RPMI7951 (cell line): ENCODE measurements at places on chromosomes 4 and X. TPM values are rescaled to one million over a fixed set of nuclear protein-coding genes. Genes with fewer than 3 reads are reported as not detected.

DNA sequence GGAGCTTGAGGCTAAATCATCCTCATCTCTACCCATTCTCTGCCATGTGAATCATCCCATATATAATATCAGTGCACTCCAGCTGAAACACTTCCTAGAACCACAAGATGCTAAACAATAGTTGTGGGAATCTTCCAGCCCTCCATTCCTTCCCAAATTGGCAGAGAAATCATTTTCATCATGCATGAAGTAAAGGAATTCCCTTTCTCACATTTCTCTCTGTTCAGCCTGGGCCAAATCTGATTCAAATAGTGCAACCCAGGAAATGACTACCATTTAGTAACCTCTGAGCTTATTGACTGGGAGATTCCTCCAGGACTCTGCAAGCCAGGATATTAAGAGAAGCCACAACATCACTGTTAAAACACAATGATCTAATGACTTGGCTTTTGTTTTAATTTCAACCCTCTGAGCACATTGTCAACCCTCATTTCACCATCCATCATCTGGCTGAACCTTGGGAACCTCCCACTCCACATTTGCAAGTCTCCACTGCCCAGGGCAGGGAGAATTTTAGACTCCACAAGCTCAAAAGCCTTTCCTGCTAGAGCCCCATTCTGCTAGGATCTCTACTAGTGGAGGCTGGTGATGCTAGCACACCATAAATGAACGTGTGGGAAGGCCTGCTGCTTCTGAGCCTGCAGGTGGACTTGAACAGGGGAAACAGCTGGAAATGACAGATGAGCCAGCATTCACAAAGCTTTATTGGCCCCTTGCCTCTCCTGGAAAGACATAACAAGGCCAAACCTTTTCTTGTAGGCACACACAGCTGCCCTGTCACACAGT is 133.9 kb downstream of the TET2 start:
- peak; percentile 77 for DNase-seq

DNA sequence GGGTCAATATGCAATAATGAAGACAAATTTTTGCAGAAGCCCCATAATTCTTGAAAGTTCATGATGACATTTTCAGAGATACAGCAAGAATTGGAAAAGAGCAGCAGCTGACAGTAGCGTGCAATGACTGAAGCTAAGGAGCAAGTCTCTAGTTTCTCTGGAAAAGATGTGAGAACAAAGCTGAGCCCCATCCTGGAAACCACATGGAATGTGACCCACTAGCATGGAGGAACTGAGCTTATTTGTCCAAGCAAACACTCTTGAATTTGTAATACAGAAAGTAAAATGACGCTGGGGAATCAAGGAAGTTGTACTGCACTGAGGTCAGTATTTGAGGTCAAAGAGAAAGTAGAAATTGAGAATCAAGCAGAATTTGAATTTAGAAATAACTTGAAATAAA is 1447.2 kb downstream of the FSTL5 start:
- no peak for DNase-seq

DNA sequence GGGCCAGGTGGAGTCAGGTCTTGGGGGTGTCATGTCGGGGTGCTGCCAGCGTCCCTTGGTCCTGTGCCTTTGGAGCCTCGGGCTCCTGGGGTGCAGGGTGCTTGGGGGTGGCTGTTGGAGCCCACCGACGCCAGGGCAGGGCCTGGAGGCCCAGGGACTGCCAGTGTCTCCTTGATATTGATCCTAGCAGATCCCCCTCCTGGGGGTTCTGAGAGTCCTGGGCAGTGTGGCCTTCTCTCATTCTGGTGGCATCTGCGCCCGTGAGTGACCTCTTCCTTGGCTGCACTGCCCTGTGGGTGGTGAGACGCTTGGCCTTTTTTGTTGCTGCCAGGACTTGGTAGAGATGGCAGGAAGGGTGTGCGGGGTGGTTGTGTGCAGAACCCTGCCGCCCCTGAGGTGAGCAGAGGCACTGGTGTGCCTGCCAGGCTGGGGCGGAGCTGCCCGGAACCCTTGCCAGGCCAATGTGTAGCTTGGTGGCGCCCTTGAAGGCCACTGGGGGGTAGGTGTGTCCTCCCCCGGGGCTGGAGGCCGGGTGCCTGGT is 7.0 kb downstream of the NAT8L start:
- DNase-seq: no peak

DNA sequence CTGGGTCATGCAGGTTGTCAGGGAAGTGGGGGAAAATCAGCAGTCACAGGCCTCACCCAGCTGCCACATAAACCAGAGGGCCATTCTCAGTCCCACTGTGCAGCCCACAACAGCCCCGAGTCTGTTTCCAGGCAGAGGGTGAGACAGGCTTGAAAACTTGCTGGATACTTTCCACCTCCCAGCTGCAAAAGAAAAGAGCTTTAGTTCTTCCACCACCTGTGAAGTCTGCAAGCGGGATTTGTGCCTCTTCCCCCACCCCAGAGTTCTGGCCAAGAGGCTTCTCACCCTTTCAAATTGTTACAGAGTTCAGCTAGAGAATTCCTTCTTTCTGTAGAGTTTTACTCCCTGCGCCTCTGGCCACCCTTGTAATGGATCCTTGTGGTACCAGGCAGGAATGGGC is 115.5 kb upstream of the ZDHHC15 start:
- DNase-seq: no peak

DNA sequence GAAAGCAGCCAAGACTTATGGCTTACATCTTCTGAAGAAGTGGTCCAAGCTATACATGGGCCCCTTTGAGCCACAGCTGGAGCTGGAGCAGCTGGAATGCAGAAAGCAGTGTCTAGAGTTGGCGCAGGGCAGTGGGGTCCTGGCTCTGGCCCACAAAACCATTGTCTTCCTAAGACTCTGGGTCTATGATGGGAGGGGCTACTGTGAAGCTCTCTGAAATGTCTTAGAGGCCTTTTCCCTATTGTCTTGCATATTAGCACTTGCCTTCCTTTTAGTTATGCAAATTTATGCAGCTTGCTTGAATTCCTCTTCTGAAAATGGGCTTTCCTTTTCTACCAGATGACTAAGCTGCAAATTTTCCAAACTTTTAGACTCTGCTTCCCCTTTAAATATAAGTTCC is 15.3 kb downstream of the NPY1R start:
- no peak for DNase-seq

- no peak for DNase-seq
These were observed 3.8 kb downstream of the HSD17B11 start for GRCh38 chr4:87387237-87387636.

- no peak for DNase-seq
These were observed 493 bp upstream of the UCHL1 start for GRCh38 chr4:41256131-41256739.

DNA sequence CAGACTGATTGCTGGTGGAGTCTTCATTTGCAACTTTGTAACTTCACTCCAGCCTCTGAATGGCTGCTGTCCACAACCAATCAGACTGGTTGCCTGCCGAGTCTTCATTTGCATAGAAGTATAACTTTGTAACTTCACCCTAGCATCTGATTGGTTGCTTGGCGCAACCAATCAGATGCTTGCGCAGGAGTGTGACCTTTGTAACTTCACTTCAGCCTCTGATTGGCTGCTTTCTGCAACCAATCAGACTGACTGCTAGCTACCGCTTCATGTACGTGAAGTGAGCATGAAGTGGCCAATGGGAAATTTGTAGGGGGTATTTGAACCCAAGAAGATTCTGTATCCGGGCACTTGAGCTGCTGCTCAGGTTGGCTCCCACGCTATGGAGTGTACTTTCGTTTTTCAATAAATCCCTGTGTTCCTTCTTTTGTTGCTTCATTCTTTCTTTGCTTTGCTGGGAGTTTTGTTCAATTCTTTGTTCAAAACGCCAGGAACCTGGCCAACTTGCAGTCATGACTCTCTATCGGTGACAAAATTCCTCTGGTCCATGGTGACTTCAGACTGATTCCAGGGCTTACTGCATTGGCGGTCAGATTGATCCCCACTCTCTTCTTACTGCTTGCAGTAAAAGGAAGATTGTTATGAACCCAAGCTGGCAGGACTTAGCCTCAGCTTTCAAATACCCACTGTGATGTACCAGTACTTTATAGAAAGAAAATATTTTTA is 46.4 kb upstream of the FGG start:
- DNase-seq: no peak

- no peak for DNase-seq
These were observed 1.7 kb upstream of the PPP2R2C start for GRCh38 chr4:6474053-6474568.

DNA sequence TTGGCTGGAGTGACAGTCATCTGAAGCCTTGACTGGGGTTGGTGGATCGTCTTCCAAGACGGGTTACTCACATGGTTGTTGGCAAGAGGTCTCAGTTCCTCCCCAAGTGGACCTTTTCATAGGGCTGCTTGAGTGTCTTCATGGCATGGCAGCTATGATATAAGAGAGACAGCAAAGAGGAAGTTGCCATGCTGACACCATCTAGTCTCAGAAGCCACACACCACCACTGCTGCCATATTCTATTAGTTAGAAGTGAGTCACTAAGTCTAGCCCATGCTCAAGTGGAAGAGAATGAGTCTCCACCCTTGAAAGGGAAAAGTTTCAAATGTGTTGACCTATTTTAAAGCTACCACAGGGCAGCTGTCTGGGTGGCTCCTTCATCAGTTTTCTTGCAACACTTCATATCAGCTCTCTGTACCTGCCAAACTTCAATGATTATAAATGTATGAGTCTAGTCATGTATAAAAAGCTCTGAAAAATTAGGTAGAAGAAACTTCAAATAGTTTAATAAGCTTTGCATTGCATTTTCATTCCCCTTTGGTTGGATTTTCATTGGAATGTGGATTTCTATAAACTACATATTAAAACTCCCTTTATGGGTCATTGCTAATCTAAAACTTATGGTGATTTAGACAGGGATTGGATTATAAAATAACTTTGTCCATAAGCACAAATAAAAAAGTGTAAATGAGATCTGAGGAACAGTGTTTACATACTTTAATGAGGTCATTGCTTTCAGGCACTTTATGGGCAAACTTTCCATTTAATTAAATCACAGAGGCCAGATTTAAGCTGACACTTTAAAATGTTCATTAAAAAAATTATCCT is 68.0 kb upstream of the ATXN3L start:
- peak; percentile 79 for DNase-seq

The NSG1 gene
- not detected in 2 replicates for total RNA-seq

The CSAG2 gene
- 1.1 and 3.4 TPM in 2 replicates for total RNA-seq

The SFRP2 gene
- 10.5 and 14.9 TPM in 2 replicates for total RNA-seq

The SEPTIN11 gene
- 90.5 and 95.3 TPM in 2 replicates for total RNA-seq

The C4orf51 gene
- not detected in 2 replicates for total RNA-seq

The SLC6A8 gene
- 4.7 and 5.2 TPM in 2 replicates for total RNA-seq

The FAM47C gene
- not detected in 2 replicates for total RNA-seq

The ACOX3 gene
- total RNA-seq: 10.7 and 12.6 TPM in 2 replicates
